ENCODE measurements at places on chromosomes 13 and 19. TPM values are rescaled to one million over a fixed set of nuclear protein-coding genes. Genes with fewer than 3 reads are reported as not detected.

- no peak for DNase-seq
Observed at GRCh38 chr13:33079960-33080359, 63.7 kb downstream of the KL start.

GRCh38 chr13:77832339-77833100, 86.1 kb downstream of the EDNRB start:
- DNase-seq, result no peak

The SLC10A2 gene
- total RNA-seq, result not detected

DNA sequence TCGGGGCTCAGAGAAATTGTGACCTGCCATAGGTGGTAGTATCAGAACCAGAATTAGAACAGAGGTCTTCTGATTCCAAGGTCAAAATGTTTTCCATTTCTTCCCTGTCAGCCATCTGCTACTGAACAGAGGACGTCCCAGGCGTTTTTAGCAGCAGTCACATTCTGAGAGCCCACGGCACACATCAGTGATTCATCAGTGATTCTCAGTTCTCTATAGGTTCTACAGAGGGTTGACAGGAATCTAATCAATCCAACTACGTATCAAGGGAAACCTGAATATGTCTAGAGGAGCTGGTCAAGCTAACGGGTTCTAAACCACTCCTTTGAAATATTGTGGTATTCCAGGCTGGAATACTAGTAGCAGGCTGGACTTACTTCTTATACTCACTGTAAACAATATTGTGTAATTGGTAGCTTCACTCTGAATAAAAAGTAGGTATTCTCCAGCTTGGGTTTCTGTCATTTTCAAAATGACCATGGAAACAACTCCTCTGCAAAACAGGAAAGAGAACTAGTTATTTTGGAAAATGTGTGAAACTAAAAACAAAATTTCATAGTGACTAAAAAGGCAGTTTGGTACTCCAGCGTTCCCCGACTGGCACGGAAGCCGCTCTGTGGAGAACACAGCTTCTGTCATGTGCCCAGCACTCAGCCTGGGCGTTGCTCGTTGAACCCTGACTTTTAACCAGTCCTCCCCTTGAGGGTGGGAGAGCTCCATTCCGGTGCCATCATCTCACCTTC, 43.2 kb downstream of the FLT3 start:
- DNase-seq, result no peak

DNA sequence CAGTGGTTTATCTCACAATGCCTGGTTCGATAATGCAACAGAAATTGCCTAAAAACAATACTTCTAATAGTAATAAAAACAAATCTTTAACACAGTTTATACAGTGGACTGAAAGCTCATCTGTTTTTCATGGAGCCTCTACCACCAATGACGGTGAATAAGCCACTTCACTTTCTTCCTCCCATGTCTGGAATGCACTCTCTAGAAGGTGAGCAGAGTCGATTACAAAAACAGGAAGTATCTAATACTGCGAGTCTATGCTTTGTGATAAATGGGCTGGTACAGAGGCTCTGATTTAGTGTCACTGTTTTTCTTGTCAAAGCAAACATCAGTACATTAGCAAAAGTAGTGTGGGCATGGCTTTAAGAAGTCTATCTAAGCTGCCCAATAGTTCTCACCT, 1348.6 kb upstream of the SLC10A2 start:
- DNase-seq, result no peak

The CEACAM7 gene
- not detected for total RNA-seq

The TNFSF9 gene
- total RNA-seq, result 7.4 TPM

The PCDH17 gene
- total RNA-seq, result 65.4 TPM

GRCh38 chr19:16715611-16716010, 4.0 kb upstream of the NWD1 start:
- no peak for DNase-seq

The OSCAR gene
- total RNA-seq, result 59.5 TPM

DNA sequence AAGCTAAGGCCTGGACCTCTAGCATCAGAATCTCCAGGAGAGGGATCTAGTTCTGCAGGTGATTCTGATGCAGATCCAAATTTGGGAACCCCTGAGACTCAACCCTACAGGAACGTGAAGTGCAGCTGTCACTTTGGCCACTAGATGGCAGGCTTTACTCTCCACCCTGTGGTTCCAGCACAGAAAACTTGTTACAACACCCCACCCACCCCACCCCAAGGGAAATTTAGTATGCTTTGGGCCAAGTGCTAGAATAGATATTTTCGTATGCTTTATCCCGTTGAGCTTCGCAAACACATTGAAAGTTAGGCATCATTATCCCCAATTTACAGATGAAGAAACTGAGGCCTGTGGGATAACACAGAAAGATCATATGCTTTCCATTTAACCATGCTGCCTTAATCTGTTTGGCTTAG, 232.0 kb downstream of the B3GLCT start:
- no peak for DNase-seq

GRCh38 chr19:30855442-30855841, 483.3 kb downstream of the ZNF536 start:
- DNase-seq, result no peak

GRCh38 chr19:53389571-53389970, 5.4 kb upstream of the ZNF765 start:
- no peak for DNase-seq

GRCh38 chr13:44169018-44169911, 204.4 kb upstream of the SERP2 start:
- no peak for DNase-seq

DNA sequence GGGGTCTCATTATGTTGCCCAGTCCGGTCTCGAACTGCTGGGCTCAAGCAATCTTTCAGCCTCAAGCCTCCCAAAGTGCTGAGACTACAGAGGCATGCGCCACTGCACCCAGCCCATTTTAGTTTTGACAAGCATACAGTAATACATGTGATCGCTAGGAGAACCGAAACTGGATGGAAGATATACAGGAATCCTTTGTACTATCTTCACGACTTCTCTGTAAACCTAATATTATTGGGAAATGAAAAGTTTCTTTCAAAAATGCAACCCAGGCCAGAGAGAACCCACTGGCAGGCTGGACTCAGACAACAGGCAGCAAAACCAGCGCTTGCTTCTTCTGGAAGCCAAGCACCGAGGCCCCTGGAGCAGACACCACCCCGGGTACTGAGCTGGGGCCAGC, 9.4 kb downstream of the C19orf12 start:
- no peak for DNase-seq

GRCh38 chr19:32141840-32142511, 203.4 kb upstream of the ZNF507 start:
- no peak for DNase-seq

- DNase-seq, result no peak
Observed at GRCh38 chr19:40594255-40594654, 6.9 kb upstream of the LTBP4 start.

The TEX101 gene
- total RNA-seq, result not detected

Data from upper lobe of right lung (tissue), 1 donor.